CD4-positive, alpha-beta T cell treated with Interleukin-15 for 1 hour (primary cell): ENCODE measurements at places on chromosomes 12 and 14.
A peak's percentile ranks its signal among the peaks of the same experiment; 100 is the strongest.

GRCh38 chr12:53975479-53976152, 862 bp upstream of the HOTAIR start:
- DNase-seq = no peak

GRCh38 chr14:56300495-56300894, 182.3 kb downstream of the PELI2 start:
- DNase-seq = no peak

DNA sequence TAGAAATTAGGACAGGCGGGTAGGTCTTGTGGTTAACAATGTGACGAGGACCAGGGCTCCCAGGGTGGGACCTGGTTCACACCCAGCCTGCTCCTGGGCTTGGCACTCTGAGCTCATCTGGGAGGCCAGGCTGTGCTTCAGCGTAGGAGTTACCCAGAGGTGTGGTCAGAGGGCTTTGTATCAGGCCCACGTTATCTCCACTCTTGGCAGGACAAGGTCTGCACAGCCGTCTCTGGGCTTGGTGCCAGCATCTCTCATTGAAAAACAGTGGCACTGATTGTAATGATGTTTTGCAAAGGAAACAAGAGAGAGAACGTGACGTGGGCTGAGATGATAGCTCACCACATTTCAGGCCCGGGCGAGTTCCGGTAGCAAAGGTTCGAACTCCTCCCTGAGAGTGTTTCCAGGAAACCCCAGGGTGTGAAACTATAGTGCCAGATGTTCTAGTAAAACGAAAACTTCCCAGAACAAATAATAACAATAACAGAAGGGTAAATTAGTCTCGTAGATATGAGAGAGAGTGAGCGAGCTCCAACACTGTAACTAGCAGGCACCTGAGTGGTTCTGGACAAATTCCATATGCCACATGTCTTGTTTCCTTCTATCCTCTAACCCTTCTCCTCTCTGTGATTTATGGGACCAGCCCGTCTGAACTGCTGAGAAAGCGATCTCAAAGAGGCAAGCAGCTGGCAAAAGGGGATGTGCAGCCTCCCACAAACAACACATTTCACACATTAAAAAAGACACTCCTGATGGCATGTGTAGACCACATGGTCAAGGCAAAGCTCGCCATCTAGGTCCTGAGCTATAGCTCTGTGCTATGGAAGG, 227.3 kb downstream of the KTN1 start:
- DNase-seq = peak; percentile 82

GRCh38 chr14:97002454-97002853, 205.3 kb downstream of the VRK1 start:
- no peak for DNase-seq

DNA sequence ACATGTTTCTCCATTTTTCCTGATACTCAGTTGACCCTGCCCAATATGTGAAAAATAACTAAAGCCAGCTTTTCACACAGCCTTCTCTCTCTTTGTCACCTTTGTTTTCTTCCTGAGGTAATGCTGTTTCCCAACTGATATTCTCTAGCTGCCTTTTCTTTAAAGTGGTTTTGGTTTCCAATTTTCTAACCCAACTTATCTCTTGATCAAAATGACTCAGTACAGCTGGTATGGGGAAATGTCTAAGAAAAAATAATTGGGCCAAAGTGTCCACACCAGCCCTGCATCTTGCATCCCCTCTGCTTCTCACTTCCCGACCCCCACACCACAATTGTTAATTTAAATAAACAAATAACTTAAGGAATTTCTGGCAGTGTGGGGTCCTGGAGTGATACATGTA, 193.8 kb downstream of the SYT1 start:
- DNase-seq = no peak
